ENCODE measurements at places on chromosomes 2 and 18.

GRCh38 chr2:46198966-46199365, 98.2 kb upstream of the EPAS1 start:
- no peak for DNase-seq

DNA sequence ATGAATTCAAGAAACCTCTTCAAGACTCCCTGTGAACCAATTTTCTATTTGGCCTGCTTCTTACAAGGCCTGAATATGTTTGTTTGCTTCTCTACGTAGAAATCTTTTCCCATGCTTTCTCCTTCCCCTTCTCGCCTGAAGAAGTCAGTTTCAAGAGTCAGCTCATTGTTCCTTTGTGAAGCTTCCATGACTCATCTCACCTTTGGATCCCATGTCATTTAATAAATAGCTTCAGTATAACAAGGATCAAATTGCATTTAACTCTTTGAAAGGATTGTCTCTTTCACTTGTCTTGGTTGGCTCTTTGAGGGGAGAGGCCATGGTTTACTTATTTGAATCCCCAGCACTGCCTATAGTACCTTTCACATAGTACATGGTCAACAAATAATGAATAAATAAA, 28.4 kb downstream of the CPS1 start:
- peak; percentile 56 for DNase-seq

- DNase-seq, result no peak
These were observed 43.0 kb upstream of the ITGAV start for GRCh38 chr2:186546846-186547245.

GRCh38 chr2:201881741-201882140, 75.4 kb downstream of the CDK15 start:
- DNase-seq, result no peak

- DNase-seq, result peak; percentile 56
These were observed 5.9 kb upstream of the FN1 start for GRCh38 chr2:215441560-215442400.

GRCh38 chr2:24521975-24522639, 31.1 kb downstream of the NCOA1 start:
- no peak for DNase-seq

DNA sequence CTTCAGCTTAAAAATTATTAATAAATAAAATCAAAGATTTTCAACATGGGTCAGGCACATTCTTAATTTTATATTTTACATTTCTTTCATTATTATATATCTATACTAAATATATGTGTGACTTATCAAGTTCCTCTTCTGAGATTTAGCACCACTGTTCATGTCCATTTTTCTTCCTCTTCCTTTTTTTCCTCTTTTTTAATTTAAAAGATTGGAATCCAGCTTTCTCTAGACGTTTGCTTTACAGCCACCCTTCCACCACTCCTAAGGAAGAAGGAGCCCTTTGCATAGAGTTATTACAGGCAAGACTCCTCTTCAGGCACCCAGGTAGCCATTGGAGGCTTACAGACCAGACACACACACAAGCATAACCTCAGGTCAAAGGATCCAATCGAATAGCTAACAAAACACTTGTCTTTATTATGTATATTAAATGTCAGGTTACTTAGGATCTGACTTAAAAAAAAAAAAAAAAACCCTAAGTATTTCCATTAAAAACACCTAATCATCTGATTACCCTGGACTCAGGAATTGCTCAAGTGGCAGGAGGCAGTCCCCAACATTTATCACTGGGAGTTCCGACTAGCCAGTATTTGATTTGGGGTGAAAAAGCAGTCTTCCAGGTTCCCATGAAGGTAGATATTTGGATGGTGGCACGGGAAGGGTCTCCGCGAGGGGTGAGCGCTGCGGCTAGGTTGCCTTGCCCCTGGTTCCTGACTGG, 2.4 kb upstream of the ZEB2 start:
- DNase-seq, result no peak

GRCh38 chr2:9939587-9940485, 11.7 kb upstream of the GRHL1 start:
- no peak for DNase-seq

DNA sequence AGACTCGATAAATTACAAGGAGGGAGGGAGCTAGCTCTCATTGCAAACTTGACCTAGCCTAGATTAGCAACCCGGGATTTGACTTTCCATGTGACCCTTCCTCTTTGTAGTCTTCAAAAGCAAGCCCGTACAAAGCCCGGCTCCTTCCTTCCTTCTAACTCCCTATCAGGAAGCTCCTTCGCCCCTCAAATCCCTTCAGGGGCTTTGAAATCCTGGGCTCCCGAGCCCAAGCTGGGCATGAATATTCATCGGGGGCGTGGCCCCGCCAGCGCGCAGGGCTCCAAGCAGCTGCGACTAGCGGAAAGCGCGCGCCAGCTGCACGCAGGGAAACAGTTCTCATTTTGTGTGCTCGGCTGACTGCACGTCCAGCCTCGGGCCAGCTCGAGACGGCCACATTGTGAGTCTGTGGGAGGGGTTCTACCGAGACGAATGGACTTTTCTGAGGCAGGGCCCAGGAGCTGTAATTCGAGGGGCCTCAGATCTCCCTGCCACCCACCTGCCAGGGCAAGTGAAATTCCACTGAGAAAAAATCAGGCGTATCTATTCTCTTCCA, 84.0 kb upstream of the PELI1 start:
- no peak for DNase-seq

GRCh38 chr2:10297959-10298531, 4.7 kb upstream of the HPCAL1 start:
- DNase-seq, result no peak

DNA sequence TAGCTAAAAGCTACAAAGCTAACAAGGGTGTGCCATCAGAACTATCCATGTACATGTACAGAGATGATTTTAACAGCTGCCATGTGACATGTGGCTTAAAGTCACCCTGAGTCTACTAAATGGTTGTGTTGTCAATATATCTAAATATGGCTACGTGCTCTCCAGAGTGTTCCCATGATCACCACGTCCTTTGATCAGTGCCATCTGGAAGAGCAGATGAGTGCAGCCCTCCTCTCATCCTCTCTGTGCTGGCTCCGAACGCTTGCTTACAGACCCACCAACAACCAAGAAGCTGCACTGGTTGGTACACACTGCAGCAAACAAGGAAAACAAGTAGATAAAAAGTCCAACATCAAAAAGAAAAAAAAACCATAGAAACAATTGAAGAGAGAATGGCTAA, 88.6 kb upstream of the NARS1 start:
- DNase-seq, result no peak
